SW480 (cell line): ENCODE measurements at places on chromosomes 2 and 18.
A peak's percentile ranks its signal among the peaks of the same experiment; 100 is the strongest.

DNA sequence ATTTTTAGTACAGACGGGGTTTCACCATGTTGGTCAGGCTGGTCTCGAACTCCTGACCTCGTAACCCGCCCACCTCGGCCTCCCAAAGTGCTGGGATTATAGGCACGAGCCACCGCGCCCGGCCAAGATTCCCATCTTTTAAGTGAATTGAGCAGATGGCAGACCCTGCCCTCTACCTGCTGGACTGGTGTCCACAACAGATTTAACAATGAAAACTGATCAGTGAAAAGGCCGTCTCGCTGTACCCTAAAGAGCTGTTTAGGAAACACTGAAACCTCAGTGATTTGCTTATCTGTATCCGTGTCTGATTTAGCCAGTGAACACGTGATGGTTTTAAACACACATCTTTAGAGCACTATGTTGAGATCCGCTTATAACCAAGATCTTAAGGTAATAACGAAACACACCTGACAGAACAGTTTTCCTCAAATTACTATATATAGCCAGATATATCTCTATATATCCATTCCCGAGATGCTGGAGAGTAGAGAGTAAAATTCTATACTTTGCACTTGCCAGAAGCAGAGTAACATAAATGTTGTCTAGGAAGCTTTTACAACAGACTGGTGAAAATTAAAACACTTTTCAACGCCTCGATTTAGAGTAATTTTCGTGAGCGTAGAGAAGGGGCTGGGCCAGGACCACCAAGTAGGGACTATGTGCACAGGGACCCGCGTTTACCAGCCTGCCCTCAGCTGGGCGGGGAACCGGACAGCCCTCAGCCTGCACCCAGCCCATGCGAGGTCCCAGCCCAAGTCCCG, 594 bp downstream of the FAM161A start:
- DNase-seq: peak; percentile 57

GRCh38 chr18:10015941-10016819, 102.4 kb downstream of the VAPA start:
- peak; percentile 85 for DNase-seq

GRCh38 chr2:211248841-211249240, 692.4 kb downstream of the CPS1 start:
- no peak for DNase-seq

DNA sequence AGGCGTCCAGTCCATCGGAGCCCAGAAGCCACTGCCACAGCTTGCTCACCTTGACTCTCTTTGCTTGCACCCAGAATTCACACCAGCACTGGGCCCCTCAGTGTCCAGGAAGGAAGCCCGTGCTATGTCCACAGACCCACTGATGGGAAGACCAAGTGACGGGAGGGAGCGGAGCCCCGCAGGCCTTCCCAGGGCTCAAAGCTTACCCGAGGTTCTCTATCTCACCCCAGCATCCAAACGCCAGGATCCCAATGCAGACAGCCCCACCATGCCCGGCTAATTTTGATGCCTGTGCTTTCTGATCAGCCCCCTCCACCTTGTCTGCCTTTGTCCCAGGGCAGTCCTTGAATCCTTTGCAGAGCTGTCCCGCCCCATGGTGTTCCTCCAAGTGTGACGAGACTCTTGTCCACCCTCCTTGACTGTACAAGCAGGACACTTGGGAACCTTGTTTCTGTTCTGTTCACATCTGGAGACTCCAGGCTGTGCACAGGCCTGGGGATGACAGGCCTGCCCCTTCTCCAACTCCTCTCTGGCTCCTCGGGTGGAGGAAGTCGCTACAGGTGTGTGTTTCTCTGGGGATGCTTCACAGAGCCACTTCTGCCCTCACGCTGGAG, 12.0 kb downstream of the NPPC start:
- no peak for DNase-seq

- no peak for DNase-seq
Measured at GRCh38 chr2:69087211-69087911, 74.4 kb downstream of the ANTXR1 start.

GRCh38 chr18:37572736-37573135, 7.1 kb upstream of the CELF4 start:
- DNase-seq: no peak

DNA sequence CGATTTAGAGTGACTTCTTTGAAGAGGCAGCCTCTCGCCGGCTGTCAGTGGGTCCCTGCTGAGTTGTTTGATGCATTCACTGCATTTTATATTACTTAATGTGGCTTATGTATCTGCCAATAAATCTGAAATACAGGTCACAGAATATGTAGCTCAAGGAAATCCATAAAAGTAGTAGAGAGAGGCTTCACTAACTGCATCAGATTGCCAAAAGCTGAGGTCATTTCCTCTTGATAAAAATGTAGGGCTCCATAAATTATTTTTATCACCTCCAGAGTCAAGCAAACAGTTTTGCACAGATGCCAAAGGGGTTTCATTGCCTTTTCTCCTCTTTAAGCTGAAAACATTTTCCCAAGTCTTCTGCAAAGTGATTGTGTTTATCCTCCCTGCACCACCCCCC, 36.5 kb upstream of the CCDC93 start:
- no peak for DNase-seq

DNA sequence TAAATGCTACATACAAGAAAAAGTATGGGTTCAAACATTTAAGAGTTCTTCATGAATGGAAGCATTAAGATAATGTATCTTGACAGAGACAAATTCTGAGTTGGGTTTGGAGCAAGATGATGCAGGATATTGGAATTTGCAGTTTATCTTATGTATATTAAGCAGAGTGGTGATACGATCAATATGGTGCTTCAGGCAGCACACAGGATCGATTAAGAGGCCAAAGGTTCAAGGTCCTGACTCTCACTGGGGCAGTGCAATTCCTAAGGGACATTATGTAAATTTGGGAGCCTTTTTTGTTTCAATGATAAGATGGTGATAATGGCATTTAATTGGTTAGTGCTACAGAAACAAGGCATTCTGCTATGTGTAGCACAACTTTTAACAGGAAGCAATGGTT, 381.9 kb downstream of the KCNJ3 start:
- DNase-seq: no peak

DNA sequence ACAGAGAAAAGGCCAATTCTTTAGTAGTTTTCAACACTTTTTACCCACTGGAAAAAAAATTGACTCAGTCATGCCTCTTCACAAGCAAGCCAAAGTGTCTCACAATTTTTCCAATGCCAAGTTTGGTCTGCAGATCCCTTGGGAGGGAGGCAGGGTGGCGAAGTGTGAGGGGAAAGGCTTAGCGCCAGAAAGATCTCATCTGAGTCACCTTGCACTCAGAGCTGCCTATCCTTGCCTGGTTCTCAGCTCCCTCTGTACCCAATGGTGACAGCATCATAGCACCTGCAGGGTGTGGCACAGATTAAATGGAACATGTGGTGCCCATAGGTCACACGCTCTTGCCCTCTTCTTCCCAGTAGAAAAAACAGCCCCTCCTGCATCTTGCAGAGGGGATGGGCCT, 55.2 kb upstream of the GYPC start:
- DNase-seq: no peak

DNA sequence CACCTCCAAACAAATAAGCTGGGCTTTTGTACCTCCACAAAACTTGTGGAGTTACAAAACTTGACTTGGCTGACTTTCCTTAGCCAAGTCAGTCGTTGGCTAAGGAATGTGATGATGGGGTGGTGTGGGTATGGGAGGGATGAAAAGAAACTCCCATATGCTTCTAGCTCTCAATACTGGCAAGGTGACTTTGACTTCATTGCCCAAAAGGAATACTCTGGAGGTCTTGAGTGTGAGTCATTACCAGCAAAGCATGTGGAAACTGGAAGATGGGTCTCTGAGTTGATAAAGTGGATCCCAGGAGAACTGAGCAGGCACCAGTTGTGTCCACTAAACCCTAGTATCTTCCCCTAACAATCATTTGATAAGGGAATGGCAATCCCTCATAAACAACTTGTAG, 226.7 kb downstream of the GULP1 start:
- no peak for DNase-seq

GRCh38 chr2:217975626-217976025, 27.2 kb downstream of the TNS1 start:
- DNase-seq: no peak

DNA sequence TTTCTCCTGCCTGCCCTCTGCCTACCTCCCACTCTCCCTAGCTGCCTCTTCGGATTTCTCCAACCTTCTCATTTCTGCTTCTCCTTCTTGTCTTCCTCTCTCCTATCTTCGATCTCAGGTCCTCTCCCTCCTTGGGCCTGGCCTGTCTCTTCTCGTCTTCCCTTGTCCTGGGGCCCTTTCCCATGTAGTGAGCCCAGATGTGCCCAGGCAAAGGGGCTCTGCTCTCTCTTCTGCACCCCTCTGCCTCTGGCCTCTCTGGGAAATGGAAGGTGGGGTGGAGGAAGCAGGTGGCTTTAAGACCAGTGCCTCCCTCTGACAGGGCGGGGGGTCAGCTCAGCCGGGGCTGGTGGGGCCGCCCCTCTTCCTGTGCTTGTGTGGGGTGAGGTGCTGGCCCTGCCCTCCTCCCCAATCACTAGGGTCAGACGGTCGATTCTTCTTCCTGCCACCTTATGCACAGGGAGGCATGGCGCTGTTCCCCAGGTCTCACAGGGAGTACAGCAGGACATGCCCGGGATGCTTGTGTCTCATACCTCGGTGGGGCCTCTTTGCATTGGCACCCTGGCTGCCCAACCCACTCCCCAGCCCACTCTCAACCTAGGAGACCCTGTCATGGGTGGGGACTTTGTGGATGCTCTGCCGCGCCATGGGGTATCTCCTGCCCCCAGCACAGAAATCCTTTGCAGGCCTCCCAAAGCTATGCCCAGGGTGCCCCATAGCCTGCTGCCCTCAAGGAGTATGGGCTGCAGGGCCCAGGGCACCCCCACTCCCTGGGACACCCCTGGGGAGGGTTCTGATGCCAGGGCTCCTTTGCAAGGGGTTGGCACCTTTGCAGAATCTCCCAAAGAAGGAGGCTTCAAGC, 213.8 kb upstream of the HAAO start:
- DNase-seq: no peak

GRCh38 chr18:34723143-34723542, 13.0 kb downstream of the DTNA start:
- DNase-seq: no peak

- DNase-seq: no peak
Measured at GRCh38 chr2:64328756-64329155, 125.2 kb upstream of the LGALSL start.

GRCh38 chr2:234422981-234423431, 73.9 kb downstream of the ARL4C start:
- DNase-seq: peak; percentile 66

- DNase-seq: no peak
Measured at GRCh38 chr18:28284132-28284531, 107.2 kb upstream of the CDH2 start.

DNA sequence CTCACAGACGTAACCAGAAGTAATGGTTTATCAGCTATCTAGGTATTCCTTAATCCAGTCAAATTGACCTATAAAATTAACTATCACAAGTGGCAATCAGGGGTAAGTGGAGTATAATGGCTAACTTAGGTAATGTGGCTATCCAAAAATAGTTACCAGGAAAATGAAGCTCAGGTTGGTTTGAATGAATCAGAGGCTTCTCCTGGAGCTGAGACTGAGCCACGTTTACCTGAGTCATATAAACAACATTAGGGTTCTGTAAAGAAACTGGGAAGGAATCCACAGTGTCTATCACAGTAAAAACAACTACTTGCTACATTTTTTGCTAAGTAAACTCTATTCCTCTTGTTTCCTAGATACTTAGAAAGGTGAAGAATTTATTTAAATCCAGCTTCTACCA, 236.0 kb upstream of the SPHKAP start:
- no peak for DNase-seq

DNA sequence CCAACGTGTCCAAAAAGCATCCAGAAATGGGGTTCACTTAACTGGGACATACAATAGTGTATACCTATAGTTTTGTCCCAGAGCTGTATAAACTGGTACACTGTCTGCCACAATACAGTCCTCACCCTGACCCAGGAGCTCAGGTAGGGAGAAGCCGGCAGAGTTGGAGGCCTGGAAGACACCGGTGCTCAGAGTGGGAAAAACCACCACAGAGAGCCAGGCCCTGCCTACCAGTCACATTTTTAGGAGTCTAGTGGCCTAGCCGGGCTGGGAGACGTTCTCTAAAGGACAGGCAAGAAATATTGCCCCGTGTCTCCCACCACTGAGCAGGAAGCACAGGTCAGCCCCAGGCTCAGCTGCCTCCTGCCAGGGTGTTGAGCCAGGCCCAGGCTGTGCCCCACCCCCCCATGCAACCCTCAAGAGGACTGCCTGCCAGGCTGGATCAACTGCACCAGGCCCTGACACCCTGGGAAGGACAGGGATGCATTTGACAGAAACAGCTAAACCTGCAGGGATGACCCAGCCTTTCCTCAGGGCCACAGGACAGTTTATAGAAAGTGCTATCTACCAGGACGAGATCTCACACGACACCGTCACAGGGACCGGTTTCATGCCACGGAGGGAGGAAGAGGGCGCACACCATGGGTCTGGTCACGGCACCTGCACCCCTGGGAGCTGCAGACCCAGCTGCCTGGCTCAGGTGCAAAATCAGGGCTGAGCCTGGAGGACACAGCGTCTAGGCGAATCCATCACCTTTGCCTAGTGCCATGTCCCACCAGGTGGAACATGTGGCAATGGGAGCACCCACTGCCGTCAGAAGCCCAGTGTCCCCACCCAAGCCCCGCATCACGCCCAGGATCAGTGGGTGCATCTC, 89.9 kb downstream of the TMEM18 start:
- DNase-seq: no peak

DNA sequence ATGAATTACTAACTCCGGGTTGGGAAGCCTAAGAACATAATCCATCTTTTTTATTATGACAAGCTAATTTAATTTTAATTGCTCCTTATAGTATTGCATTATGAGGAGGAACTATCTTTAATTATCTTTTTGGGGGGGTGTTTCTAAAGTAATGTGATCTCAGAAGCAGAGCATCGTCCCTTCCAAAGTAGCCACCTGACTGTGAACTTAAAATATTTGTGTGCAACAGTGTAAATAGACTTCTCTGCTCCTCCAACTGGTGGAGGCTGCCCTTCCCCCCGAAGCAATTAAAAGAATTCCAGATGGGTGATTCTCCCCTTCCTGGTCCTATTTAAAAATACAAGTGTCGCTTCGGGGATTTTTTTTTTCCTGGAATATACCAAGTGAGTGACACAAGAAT, 55.7 kb downstream of the TCF7L1 start:
- no peak for DNase-seq

DNA sequence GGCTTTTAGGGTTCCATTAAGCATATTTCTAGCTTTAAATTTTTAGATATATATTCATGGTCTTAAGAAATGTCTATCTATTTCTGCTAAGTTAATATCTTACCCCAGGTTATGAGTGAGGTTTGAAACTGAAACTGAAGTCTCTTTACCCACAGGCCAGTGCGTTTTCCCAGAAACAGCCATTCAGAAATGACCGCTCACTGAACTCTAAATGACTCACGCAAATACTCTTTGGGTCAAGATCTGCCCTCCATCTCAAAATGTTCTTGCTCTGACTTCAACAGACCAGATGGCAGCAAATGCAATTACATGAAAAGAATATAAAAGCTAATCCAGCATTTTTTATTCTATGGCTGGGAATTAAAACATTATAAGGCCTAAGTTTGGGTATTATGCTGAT, 315.2 kb downstream of the TDRD15 start:
- no peak for DNase-seq
